ENCODE measurements at places on chromosomes 16 and 17.

GRCh38 chr16:2883458-2883908 is 468 bp downstream of the FLYWCH2 start:
- no peak for DNase-seq

DNA sequence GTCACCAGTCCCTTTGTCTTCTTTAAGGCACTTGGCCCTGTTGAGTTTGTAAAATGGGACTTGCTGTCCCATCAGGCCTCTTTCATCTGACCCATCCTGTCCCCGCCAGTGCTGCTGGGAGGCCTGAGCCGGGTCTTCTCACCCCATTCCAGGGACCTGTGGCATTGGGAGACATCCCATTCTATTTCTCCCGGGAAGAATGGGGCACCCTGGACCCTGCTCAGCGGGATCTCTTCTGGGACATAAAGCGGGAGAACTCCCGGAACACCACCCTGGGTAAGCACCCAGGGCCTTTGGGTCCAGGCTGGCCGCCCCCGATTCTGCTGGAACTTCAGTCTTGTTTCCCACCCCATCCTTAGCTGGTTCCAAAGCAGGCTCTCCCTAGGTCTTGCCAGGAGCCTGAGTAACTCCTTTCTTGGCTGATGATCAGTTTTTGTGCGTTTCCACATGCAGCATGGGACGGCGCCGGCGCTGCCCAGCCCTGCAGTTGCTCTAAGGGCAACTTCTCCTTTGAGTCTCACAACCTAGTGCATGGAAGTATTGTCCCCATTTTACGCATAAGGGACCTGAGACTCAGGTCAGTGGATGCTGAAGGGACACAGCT is 4.1 kb downstream of the ZNF213 start:
- DNase-seq = no peak

GRCh38 chr17:74736513-74737298 is at the start of gene RAB37:
RAB37 (plus strand) TSS chr17:74737256; CDS start chr17:74737273, 17 bp downstream.
- DNase-seq = no peak

DNA sequence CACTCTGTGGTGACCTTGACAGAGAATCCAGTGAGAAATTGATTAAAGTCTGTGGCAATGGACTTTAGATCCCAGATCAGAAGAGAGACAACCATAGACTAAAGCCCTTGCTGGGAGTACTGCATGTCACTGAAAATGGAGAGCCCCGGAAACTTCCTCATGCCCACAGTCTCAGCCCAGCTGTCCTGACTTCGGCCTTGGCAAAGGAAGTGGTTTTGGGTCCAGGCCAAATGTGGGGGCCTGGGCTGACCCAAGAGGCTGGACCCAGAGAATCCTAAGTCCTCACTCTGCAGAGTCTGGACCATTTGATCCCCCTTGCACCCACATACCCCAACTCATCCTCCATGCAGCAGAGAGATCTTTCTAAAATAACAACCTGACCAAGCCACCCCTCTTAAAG is 4.7 kb upstream of the BEAN1 start:
- DNase-seq = no peak

DNA sequence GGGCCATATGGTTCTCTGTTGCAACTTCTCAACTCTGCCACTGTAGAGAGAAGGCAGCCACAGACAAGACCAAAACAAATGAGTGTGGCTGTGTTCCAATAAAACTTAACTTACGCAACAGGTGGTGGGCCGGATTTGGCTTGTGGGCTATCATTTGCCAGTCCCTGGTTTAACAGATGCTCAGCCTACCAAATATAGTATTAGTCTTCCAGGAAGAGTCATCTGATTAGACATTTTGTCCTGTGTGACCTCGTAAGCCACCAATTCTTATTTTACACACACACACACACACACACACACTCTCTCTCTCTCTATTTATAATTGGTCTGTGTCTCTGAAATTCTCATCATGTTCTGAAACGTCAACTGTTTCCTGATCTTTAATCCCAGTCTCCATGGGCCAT is 245.9 kb downstream of the XYLT1 start:
- no peak for DNase-seq

GRCh38 chr17:7323731-7324437 is 5.3 kb downstream of the NEURL4 start:
- DNase-seq = peak; percentile 52

DNA sequence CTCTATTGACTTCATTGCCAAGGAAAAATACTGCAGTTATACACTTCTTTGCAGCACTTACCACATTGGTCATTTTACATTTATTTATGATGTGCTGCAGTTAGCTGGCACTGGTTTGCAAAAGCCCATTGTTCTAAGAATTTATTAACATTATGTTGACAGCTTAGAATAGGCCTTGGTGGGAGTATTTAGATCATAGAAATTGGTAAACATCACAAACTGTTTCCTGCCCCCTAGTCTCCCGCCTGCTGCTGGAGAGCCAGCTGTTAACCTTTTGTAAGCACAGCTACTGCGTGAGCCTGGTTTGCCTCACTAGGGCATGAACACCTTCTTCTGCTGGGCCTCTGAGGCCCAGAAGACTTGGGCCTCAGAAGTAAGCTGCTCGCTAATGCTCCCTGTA is 651.4 kb upstream of the GOT2 start:
- DNase-seq = no peak

DNA sequence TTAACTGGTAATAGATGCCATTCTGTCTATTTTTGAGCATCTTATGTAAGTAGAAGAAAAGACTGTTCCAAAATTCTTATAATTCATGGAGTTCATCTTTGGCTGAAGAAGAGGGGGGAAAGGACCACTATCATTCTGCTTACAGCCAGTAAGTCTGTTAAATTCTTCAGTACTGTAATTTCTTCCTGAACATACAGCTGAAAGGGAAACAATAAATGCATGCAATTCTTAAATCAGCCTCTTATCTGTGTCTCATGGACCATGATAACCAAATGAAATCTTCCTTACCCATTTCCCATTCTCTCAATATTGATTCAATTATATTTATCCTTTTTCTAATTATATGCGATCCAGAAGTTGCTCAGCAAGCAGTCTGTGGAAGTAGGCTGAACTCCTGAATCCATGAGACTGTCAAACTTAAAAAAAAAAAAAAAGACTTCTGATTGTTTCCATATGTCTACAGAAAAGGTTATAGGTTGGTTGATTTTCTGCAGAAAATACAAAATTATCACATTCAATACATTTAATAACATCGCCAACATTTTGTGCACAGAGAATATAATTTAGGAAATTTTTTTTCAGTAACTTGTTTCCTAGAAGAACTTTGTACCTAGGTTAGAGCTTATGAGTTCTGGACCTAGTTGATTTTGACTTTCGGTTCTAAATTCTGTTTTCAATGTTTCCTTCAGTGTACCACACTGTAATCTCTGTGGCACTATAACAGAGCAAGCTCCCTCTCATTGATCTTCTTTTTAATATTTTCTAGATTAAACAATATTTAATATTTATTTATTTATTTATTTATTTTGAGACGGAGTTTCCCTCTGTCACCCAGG is 1.2 kb upstream of the ABCA9 start:
- no peak for DNase-seq

GRCh38 chr17:19405114-19405513 is 5.9 kb upstream of the RNF112 start:
- no peak for DNase-seq

- DNase-seq = no peak
Observed at GRCh38 chr16:50974438-50975036, 176.5 kb downstream of the SALL1 start.

GRCh38 chr17:76879254-76879653 is 11.1 kb downstream of the MGAT5B start:
- DNase-seq = no peak

- no peak for DNase-seq
Observed at GRCh38 chr17:11216976-11217375, 24.0 kb upstream of the SHISA6 start.

- DNase-seq = no peak
Observed at GRCh38 chr16:21156767-21157467, 1.6 kb upstream of the LDAF1 start.

- DNase-seq = no peak
Observed at GRCh38 chr17:4502466-4503154, 3.9 kb downstream of the SPNS2 start.

- peak; percentile 15 for DNase-seq
Observed at GRCh38 chr16:66933776-66934137, 445 bp downstream of the CIAO2B start.

DNA sequence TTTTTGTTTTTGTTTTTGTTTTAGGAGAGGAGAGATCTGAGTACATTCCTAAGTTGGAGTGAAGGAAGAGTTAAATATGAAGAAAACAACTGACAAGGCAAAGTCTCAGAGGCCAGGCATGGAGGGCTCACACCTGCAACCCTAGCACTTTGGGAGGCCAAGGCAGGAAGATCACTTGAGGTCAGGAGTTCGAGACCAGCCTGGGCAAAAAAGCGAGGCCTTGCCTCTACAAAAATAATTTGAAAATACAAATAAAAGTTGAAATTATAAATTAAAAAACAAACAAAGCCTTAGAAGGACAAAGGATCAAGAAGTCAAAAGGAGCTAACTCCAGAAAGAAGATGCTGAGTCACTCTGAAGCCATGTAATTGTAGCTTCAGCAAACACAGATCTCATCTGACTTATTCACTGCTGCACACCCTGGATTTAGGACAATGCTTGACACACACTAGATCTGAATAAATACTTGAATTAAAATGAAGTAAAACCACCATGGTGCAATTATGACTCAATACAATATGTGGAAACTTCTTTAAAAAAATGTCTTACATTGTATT is 9.1 kb downstream of the CEP20 start:
- DNase-seq = no peak

DNA sequence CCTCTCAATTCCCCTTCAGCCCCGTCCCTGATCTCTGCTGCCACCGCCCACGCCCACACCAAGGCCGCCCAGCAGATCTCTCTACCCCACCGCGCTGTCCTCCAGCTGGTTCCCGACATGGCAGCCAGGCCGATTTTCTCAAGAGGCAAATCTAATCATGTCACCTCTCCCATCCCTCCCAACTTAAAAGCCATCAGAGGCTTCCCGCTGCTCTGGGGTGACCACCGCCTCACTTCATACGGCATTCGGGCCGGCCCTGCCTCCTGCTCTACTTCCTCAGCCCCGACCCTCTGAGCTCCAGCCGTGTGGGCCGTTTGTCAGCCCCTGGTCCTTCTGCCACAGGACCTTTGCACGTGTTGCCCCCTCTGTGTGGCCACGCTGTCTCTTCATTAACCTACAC is 63.2 kb downstream of the RPH3AL start:
- DNase-seq = no peak

DNA sequence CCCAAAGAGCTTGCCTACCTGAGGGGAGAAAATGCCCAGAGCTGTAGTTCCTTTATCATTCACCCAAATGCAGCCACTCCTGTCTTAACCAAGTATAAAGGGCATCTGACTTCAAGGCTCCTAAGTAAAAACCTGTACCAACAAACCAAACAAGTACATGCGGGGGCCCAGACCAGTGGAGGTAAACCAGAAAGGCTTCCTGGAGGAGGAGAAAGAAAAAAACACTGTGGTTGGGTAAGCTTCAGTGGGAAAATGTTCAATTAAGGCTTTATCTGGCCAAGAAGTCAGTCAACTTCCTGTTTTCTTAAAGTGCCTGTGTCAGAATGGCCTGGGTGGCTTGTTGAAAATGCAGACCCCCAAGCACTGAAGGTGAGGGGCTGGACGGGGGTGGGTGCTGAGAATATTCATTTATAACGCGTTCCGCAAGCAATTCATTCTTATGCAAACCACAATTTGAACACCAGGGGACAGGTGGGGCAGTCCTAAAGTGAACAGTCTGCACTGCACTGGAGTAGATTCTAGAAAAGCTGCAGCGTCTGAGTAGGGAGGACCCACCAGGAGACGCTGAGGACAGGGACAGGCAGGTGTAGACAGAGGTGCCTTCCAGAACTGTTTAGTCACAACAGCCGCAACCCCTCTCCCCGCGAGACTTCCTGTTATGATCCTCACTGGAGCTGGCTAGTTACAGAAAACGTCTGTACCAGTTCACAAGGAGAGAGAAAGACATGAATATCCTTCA is 467.1 kb downstream of the SOX9 start:
- DNase-seq = no peak

- no peak for DNase-seq
Observed at GRCh38 chr17:64107500-64108236, 22.3 kb downstream of the ERN1 start.

GRCh38 chr16:11073407-11073999 is 129.1 kb downstream of the CLEC16A start:
- no peak for DNase-seq

- DNase-seq = peak; percentile 60
Observed at GRCh38 chr17:29140051-29140621, 40.1 kb downstream of the MYO18A start.

DNA sequence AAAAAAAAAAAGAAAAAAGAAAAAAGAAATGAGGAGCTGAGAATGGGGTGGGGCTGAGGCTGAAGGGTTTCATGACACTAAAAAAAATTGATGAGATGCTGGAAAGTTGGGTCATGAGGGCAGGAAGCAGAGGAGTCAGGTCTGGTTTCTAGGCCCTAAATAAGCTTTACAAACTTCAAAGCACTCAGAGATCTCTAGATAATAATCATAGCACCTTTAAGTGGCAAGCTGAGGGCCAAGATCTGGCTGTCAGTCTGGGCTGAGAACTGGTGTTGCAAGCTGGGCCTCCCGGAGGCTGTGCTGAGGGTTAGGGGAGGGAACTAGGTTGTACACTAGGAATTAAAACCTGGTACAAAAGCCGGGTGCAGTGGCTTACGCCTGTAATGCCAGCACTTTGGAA is 6.4 kb downstream of the ZNF764 start:
- no peak for DNase-seq

DNA sequence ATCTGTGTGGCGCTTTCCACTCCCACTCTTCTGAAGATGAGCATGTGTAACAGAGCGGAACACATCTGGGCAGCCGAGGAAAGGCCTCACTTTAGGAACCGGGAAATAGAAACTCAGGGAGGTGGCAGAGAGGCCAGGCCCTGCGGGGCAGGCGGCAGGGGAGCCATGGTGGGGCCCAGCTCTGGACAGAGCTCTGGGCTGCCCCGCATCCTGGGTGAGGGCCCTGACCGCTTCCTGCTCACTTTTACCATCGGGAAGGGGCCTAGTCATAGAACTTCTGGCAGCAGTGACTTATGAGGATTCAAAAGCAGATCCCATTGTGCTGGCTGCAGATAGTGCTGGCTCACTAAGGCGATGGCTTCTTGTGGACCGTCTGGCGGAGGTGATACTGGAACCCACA is 22.6 kb downstream of the COX4I1 start:
- DNase-seq = no peak

DNA sequence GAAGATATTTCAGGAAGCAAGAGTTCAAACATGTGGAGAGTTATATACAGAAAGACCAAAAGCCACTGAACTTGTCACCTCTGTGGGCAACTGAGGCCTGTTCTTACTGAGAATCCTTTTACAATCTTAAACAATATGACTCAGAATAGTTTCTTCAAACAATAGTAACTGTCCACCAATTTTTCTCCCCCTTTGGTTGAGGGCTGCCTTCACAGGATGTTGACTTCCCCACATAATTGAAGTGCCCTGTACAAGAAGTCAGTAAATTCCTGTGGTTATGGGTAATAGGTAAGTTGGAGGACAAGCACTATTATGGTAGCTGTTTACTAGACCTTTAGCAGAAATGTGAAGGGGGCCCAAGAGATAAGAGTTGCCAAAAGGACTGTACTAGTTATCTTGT is 215.8 kb downstream of the CDH8 start:
- no peak for DNase-seq

- no peak for DNase-seq
Observed at GRCh38 chr17:80422981-80423380, 8.0 kb downstream of the ENDOV start.

All from stimulated activated CD8-positive, alpha-beta memory T cell treated with anti-CD3 and anti-CD28 coated beads, Interleukin-4, amount 100 ng/mL, for 4 hours (primary cell).